Immature natural killer cell (primary cell): ENCODE measurements at places on chromosomes 2 and 18.

DNA sequence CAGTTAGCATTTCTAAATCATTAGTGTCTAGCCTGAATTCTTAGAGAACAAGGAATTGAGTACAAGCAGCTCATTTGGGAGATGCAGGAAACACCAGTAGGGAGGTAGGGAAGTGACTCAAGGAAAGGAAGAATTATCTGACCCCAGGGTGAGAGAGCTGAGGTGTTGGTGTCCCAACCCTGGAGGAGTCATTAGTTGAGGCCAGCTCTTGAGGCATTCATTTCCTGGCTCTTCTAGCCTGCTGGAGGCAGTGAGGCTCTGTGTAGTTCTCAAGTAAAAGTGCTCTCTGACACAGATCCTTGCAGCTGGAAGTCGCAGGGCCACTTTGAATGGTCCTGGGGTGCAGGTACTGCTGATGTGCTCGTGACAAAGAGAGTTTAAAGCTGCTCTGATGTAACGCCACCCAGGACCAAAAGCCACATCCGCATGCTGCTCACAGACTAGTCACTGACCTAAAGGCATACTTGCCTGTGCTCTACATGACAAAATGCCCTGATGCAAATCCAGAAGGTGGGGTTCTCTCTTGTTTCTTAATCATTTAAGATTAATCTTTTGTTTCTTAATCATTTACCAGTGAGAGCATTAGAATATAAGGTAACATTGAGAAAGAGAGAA is 299.5 kb upstream of the LYPD1 start:
- DNase-seq, result no peak

GRCh38 chr2:45567974-45568789 is 42.9 kb downstream of the SRBD1 start:
- peak; percentile 84 for DNase-seq

GRCh38 chr2:219277703-219278654 is 1.2 kb upstream of the DNAJB2 start:
- peak; percentile 78 for DNase-seq

DNA sequence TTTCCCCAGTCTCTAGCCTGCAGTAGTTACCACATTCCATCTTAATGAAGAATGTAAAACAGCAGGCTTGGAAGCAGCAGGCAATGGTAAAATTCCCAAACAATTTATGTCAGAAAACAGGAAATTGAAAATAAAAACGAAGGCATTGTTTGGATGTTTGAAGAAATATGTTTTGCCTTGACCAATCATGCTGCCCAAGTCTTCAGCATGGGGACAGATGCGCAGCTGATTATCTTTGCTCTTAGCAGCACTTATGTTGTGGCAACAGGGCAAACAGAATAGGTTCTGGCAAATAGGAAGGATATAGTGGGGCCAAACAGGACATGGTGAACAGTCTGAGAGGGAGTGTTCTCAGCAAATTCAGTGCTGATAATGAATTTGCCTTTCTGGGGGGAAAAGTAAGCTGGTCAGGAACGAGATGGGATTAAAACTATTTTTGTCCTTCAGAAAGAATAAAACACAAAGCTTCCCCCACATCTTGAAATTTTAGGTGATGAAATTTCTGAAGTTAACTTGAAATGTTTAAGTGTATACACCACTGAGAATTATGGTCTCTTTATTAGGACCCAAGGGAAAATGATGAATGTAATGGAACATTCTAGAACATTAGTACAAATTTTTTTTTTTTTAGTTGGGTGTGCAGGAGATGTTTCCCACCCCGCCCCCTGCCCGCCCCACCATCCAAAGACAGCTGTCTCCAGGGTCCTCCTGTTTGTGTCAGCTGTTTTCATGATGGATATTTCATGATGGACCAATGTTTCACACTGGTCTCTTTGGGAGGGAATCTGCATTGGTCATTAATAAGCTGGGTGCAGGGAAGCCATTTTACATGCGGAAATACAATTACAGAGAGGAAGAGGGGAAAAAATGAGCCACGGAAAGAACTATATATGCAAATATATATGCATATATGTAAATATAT is 239.5 kb upstream of the REV1 start:
- DNase-seq, result no peak

- no peak for DNase-seq
These were observed 134.3 kb upstream of the PIEZO2 start for GRCh38 chr18:11283479-11284161.

- no peak for DNase-seq
These were observed 17.8 kb upstream of the SCLY start for GRCh38 chr2:238042849-238043584.

DNA sequence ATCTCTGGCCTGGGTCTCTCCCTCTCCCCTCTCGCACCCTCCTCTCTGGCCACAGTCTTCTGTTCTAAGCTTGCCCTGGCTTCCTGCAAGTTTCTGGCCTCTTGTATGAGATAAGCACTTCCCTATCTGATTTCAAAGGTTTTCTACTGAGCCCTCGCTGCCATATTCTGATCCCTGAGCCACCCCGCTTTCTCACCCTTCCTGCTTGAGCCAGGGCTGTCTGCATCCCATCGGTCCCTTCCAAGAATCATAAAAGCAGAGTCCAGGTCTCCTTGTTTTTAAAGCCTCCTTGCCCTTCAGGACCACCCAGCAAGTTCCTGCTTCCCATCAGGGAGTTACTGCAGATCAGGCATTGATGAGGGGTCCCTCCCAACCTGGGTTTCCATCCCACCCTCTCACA is 110.2 kb downstream of the PRKCE start:
- DNase-seq, result no peak

DNA sequence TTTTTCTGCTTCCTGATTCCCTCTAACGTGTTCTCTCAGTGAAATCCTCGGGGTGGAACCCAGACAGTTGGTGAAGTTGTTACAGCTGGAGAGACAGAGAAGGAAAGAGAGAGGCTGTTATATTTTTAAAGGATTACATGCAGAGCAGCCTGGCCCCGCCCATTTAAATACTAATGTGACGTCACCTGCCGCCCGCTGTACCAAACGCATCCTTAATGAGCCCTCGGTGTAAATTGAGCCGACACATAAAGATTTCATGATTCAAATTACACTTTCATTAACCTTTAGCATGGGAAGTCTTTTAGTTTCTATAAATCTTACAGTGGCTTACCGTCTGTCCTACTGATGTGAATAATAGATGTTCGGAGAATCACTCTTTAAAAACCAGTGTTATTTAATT is 164.0 kb upstream of the SIX3 start:
- DNase-seq, result no peak

DNA sequence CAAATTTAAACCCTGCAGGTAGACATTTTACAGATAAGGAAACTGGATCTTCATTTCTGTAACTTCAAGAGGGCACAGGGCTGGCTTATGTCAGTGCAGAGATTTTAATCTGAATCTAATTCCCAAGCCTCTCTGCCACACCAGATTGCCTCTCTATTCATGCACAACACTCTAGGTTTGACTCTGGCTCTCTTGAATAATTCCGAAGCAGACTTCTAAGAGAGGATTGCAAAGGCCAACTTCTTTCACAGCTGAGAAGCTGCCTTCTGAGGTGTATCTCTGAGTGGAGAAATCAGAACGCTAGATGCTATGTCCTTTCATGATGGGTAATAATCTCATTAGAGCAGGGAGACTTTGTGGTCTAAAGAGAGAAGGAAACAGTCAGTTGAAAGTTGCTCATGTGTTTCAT is 20.1 kb upstream of the MGAT5 start:
- no peak for DNase-seq

DNA sequence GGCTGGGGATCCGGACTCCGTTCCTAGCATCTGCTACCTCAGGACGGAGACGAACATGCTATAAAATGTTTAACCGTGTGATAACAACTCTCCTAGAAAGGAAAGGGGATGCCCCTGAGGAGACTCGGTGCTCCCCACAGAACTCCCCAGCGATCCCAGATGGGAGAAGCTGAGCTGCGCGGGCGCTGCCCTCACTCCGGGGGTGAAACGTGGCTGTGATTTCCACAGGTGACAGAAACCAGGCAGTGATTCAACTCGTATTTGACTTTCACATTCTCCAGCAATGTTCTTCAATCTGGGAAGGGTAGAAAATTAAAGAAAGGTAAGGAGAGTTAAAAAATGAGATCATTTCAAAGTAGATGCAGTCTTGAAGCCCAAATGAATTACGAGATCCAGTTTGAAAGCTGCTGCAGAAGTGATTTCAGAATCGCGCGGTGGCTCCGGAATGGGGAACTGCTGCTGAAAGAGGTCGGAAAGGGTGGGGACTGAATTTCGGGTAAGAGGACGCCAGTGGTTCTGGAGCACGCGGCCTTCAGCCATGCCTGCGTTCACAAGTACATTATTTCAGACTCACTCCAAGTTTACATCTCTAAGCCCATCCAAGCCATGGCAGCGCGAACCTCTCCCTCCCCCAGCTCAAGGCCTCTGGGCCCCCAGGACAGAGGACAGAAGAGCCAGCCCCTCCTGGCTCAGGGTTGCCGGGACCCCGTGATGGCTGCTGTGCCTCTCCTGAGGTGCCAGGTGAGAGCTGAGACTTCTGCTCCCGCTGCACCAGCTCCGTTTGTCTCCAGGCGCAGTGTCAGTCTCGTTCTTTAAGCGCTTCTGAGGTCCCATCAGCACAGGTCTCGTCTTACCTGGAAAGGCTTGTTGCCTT is 39.5 kb downstream of the ADNP2 start:
- no peak for DNase-seq

DNA sequence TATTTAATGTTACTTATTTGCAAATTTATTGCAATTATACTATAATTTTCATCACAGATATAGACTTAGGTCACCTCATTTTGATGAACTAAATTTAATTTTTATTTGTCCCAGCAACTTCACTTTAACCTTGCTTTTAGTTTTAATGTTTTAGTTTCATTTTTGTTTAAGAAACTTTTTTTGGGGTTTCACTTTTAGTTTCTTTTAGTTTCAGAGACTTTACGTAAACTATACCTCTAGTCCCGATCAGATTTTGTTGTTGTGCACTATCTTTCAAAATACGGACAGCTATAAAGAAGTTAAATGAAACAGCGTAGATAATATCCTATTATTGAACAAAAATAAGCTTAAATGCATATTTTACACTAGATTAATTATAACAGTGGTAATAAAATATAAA is 460.5 kb downstream of the ERBB4 start:
- no peak for DNase-seq

- DNase-seq, result no peak
These were observed 113.0 kb upstream of the COPS8 start for GRCh38 chr2:236972491-236973342.

GRCh38 chr2:24018241-24018640 is 8.4 kb downstream of the MFSD2B start:
- DNase-seq, result no peak

DNA sequence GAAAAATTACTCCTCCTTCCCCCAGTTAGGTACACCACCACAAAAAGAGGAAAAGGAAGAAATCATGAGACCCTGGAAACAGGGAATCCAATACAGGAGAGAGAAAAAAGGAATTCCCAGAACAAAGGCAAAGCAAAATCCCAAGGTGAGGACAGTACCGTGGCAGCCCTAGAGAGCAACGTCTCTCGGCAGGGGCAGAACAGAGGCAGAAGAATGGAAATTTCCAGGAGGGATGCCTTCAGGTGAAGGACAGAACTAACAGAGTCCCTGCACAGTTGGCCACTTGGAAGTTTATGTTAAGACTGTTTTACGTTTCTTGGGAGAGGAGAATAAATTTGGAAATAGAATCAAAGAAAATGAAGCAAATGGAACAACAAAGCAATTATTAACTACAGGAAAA is 27.7 kb downstream of the GRB14 start:
- DNase-seq, result no peak

- DNase-seq, result no peak
These were observed 9.8 kb downstream of the STAM2 start for GRCh38 chr2:152165780-152166179.

DNA sequence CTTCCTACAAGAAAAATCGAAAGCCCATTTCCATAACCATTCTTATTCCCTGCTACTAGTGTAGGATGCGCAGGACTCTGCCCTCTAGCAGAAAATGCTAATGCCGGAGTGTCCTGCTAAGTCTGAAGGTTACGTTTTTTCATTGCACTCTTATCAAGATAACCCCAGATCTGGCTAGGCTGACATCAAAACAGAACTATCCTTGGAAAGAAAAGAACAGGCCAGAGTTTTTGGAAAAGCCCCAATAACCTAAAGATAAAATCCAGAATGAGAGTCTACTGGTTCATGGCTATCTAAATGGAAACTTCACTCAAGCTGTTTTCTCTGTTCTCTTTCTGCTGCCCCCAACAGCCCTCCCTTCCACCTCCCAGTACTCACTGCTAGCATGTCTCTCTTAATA is 913 bp downstream of the RNF152 start:
- DNase-seq, result no peak

DNA sequence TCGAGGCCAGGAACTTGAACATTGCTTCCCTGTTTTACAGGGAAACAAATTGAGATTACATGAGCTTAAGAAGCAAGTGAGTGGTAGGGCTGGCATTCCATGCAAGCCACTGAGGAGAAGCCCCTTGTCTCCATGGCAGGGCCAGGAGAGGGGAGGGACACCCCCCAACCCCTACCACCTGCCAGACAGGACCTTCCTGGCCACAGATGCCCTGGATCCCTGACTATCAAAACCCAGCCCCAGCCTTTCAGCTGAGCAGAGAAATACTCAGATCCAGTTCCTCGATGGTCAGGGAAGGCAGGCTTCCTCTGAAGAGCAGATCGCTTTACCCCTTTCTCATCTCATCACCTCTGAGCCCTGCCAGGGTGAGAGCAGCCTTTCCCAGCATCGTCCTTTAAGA is 53.8 kb upstream of the ALPP start:
- DNase-seq, result no peak

GRCh38 chr2:121284463-121285449 is at the start of gene TFCP2L1:
Gene TFCP2L1 (minus strand): TSS chr2:121285202. CDS start chr2:121285109, 93 bp downstream.
- DNase-seq, result no peak

GRCh38 chr2:44929735-44930273 is 11.7 kb upstream of the SIX3 start:
- DNase-seq, result no peak

- no peak for DNase-seq
These were observed 636.1 kb downstream of the TDRD15 start for GRCh38 chr2:21759819-21760218.

GRCh38 chr2:207692206-207693065 is 19.0 kb upstream of the CCNYL1 start:
- DNase-seq, result peak; percentile 44

DNA sequence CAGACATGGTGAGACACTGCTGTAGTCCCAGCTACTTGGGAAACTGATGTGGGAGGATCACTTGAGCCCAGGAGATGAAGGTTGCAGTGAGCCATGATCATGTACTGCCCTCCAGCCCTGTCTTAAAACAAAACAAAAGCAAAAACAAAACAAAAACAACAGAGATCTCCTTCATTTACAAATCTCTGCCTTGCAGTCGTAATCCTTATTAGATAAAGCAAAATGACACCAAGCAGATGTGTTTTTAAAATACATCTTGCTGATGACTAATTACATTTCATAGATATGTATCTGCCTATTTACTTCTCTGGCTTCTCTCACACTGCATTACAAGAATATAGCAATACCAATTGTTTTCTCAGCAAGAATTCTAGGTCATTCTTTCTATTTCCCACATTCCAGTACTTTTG is 22.8 kb downstream of the NFE2L2 start:
- no peak for DNase-seq
